ENCODE measurements at places on chromosomes 2 and 18.

GRCh38 chr2:140348826-140349225, 1568.6 kb upstream of the NXPH2 start:
- no peak for DNase-seq

- no peak for DNase-seq
These were observed 257.0 kb downstream of the TTC32 start for GRCh38 chr2:19644763-19645162.

- DNase-seq: no peak
These were observed 259.4 kb upstream of the SIX2 start for GRCh38 chr2:45268631-45269030.

GRCh38 chr2:43302961-43303494, 76.6 kb upstream of the ZFP36L2 start:
- no peak for DNase-seq

- no peak for DNase-seq
These were observed 62.4 kb upstream of the EHBP1 start for GRCh38 chr2:62643100-62643471.

DNA sequence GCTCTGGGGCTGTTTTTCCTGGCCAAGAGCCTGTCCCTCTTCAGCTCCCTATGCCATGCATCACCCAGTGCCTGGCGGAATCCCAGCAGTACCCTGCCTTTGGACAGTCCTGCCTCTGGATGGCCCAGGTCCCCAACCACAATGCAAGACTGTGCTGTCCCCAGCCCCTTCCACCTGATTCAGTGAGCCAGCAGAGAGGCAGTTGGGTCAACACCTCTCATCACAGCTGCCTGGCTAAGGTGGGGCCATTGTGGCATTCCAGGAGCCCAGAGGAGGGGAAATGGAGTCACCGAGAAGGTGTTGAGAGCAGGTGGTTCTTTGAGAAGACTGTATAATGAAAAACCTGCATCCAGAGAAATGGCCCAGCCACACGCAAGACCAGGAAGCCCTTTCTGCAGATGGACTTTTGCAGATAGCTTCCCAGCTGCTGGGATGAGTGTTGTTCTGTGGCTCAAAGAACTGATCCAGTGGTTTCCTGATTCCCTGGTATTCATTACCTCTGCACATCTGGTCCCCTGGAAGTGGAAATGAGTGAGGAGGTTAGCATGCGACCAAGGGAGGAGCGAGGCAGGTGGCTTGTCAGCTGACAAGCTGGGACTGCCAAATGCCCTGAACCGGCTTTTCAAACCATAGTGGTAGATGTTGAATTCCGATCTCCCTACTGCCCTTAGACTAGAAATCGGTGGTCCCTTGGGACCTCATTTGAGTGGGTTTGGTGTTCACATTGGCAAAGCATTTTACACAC, 1.7 kb upstream of the ASPRV1 start:
- no peak for DNase-seq

- no peak for DNase-seq
These were observed 5.2 kb upstream of the RSAD2 start for GRCh38 chr2:6872394-6872793.

DNA sequence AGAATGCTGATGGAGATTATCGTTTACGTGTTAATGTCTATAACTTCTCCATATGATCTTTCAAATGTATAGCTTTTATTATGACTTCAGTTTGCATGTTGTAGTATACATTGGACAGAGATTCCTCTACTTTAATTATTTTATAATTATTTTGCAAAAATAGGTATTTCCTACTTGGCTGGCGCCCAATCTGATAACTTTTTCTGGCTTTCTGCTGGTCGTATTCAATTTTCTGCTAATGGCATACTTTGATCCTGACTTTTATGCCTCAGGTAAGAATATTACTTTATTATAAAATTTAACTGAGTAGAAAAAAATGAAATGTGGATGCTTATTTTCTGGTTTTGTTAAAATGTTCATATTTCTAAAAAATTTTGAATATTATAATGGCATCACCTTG, 18.1 kb upstream of the ADGRF3 start:
- no peak for DNase-seq

GRCh38 chr2:46939626-46940359, 24.2 kb upstream of the MCFD2 start:
- DNase-seq: no peak

- no peak for DNase-seq
These were observed 741.0 kb downstream of the PLCL1 start for GRCh38 chr2:198545411-198545810.

DNA sequence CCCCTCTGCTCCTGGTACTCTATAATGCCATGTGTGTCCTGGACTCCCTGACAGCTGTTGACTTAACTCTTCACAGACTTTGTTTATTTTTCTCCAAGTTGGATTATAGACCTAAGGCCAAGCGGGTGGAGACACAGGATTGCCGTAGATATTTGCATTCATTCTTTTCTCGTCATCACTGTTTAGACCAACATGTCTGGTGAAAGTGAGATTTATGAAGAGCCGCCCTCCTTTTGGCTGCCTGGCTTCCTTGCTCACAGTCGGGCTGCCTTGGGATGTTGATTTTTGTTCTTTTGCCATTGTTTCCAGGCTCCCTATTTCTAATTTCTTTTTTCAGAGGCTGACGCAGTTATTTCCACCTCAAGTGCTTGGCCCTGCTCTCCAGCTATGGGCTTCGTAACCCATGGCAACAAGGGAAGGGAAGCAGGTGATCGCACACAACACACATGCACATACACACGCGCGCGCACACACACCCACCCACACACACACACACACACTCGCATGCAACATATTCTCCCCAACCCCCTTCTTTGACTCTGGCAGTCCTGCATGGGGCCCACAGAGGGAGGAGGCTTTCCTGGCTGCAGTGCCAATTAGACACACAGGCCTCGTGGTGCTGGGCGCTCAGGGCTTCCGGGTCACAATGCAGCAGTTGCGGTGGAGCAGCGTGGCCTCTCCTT, 296.5 kb downstream of the MTX2 start:
- no peak for DNase-seq

All from activated CD4-positive, alpha-beta T cell treated with anti-CD3 and anti-CD28 coated beads, Interleukin-2, amount 50 U/mL, for 48 hours (primary cell).